ENCODE measurements at places on chromosomes 16 and 17.

- no peak for DNase-seq
Measured at GRCh38 chr16:84054916-84055315, 12.3 kb upstream of the SLC38A8 start.

DNA sequence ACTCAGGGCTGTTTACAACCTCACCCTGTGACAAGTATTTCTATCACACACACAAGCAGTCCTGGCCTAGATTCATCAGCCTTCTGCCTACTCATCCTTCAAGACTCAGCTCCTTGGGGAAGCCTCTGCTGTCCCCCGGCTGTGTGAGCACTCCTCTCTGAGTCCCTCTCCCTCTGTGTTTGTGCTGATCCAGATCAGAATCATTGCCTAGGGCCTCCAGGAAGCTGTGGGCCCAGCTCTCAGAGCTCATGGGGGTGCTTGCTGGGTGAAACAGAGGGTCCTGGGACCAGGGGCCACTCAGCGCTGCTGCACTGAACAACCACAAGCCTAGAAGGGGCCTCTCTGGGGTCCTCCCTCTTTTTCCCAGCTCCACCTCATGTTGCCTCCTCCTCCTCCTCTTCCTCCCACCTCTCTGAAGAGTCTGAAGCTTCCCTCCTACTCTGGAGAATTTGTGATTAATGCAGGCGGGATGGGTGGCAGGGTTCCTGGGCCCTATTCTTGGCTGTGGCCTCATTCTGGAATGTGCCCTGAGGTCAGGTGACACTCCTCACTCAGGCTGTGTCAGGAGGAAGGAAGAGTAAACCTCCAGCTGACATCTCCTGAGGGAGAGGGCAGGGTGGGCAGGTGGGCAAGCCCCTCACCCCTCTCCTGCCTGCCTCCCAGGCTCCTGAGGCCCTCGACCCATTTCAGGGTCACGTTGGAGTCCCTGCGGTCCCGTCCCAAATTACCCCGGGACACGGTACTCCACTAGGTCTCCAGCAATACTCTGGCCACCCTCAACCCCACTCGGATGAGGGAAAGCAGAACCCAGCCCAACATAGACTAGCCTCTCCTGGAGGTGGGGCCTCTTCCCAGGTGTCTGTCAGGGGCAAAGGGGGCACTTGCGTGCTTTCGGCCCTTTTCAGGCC, 10.1 kb downstream of the WFIKKN2 start:
- no peak for DNase-seq

- no peak for DNase-seq
Measured at GRCh38 chr16:61432421-61432820, 603.8 kb downstream of the CDH8 start.

- no peak for DNase-seq
Measured at GRCh38 chr16:30805056-30805369, 18.0 kb upstream of the ZNF629 start.

DNA sequence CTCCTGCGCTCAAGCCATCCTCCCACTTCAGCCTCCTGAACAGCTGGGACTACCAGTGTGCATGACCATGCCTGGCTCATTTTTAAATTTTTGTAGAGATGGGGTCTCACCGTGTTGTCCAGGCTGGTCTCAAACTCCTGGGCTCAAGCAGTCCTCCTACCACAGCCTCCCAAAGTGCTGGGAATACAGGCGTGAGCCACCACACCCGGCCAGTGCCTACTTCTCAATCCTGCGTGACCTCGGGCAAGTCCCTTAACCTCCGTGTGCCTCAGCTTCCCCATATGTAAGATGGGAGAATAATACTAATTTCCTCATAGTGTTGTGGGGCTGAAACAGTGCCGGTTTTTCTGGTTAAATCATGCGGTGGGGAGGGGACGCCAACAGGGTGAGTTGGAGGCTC, 143.5 kb upstream of the CIBAR2 start:
- DNase-seq = no peak

Measured in ascending aorta (tissue), 2 donors.